ENCODE measurements at places on chromosomes 11 and 22. TPM values are rescaled to one million over a fixed set of nuclear protein-coding genes. Genes with fewer than 3 reads are reported as not detected.

TUBA8 gene
- total RNA-seq, result 1.5 TPM

- no peak for DNase-seq
Measured at GRCh38 chr22:49188091-49188490, 639.6 kb downstream of the BRD1 start.

GRCh38 chr22:27905653-27906052 is 13.4 kb downstream of the PITPNB start:
- no peak for DNase-seq

GRCh38 chr11:76824980-76825725 is 35.6 kb upstream of the ACER3 start:
- DNase-seq, result no peak

Measured in urinary bladder (tissue), 4 donors.